ENCODE measurements at places on chromosomes 16 and 17.

DNA sequence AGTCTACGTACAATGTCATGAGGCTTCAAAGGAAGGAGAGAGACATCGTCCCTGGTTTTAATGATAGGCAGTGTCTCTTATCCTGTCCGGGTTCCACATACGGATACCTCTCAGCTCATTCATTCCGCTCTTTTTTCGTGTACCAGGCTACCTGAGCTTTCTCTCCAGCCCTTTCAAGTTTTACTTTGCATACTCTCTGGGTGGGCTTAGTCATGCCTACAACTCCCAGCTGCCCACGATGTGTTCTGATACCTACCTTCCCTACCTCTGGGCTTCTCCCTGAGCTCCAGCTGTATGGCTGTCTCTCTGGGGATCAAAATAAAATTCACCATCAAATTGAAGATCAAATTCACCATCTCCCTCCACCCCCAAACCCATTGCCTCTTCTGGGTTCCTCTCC is 354.0 kb upstream of the EEF2KMT start:
- no peak for DNase-seq

- DNase-seq = peak; percentile 58
Observed at GRCh38 chr17:4953451-4953961, 2.6 kb downstream of the ENO3 start.

- DNase-seq = no peak
Observed at GRCh38 chr17:35891269-35891668, 11.1 kb upstream of the CCL5 start.

DNA sequence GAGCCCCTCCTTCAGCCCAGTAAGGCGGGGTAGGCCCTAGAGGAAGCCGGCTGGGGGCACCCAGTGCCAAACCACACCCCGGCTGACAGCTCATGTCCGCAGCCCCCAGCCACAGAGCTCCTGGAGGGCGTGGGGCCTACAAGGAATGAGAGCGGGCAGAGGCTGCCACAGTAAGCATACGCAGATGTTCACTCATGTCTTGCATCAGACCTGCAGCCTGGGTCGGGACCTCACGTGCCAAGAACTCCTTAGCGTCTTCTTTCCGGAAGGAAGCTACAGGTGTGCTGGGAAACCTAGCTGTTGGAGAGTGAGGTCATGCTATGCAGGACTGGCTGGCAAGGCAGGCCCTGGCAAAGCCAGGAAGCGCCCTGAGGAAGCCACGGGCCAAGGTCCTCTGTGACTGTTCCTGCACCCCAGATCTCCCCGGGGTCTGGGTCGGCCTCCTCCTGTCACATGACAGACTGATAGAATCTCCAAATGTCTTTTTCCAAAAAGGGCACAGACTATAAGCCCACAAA is 1.6 kb downstream of the ZNF598 start:
- DNase-seq = peak; percentile 68

GRCh38 chr17:65515512-65515911 is 45.9 kb downstream of the AXIN2 start:
- no peak for DNase-seq

DNA sequence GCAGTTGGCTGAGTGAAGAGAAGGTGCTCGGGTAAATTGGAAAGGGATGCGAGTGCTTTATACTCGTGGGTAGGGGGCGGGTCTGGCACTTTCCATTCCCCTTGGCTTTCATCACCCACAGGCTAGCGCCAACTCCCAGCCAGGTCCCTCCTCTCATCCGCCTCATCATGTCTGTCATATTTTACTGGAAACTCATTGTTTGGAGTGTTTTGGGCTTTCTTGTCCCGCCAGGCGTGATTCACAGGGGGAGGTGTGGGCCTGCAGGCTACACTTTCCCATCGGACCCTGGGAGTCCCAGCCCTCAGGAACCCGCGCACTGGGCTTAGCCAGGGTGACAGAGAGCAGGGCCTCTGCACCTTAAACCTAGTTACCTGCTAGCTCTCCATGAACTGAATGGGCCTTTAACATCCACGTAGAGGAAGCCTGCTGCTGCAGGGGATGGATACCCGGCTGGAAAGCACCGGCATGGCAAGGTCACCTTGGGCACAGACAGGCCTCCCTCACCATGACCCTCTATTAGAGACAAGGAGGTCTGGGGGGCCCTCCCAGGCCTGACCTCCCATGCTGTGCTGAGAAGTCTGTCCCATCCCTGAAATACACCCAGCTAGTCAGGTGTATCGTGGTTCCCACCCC is at the start of gene KRT14:
Gene KRT14, minus strand, starts transcription at position 33 of the 633 bp plus-strand sequence. CDS start 61 bp downstream, outside the sequence.
- DNase-seq = no peak

Data from AG09309 (cell line).